ENCODE measurements at places on chromosomes 12 and 14. TPM values are rescaled to one million over a fixed set of nuclear protein-coding genes. Genes with fewer than 3 reads are reported as not detected.
A peak's percentile ranks its signal among the peaks of the same experiment; 100 is the strongest.

- DNase-seq: no peak
These were observed 148.6 kb downstream of the FBXL14 start for GRCh38 chr12:1445807-1446206.

DNA sequence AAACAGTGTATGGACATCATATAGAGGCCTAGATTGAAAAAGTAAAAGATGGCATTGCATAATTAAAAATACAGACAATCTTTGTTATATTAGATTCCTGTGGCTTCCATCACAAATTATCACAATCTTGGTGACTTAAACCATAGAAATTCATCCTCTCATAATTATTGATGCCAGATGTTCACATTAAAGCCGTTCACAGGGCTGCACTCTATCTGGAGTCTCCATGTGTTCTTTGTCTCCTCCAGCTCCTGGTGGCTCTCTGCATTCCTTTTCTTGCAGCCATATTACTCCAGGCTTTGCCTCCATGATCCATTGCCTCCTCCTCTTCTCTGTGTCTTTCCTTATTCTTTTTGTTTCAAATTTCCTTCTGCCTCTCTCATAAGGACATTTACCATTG is 875.7 kb upstream of the USP15 start:
- DNase-seq: no peak

DNA sequence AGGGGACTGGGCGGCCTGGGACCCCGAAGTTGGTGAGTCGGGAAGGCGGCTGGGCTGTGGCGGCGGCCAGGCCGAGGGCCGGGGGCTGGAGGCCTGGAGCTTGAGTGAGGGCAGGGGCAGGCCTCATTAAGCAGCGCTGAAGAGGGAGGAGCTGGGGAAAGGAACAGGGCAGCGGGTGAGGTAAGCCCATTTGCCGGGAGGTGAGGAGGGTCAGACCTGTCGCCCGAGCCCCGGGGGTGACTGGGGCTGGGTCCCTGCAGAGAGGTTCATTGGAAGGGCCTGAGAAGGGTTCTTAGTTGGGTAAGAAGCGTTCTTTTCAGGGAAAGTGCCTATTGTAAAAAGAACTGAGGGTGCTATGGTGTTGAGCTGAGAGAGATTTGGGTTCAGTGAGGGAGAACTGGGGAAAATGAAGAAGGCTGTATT is 441 bp downstream of the RAB5B start:
- DNase-seq: no peak

DNA sequence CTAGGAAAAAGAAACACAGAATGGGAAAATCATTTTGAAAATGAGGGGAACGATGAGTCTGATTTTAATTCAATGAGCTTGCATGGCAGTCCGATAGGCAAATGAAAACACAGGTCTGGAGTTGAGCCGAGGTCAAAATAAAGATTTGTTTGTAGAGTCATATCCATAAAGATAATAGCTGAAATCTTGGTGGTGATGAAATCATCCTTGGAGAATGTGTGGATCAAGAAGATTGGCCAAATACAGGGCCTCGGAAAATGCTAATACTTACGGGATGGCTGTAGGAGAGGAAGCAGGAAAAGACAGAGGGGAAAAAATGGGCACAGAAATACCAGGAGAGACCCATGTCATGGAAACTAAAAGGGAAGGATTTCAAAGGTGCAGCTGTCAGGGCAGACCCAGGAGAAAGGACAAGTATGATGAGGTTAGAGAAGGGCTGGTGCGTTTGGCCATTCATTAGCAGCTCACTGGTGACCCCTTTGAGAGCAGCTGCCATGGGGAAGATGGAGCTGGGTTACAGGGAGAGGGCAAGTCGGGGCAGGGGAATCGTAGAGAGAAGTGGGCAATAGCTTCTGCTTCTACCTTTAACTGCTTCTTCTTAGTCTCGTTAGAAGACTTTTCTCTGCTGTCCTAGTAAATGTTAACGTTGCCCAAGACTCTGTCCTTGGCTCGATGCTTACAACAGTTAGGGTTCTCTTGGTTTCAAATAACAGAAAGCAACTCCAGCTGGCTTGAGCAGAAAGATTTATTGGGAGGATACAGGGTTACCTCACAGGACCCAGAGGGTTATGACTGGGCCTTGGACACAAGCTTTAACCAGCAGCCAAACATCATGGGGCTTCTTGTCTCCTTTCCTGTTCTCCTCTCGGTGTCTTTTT is 161.8 kb downstream of the EFCAB11 start:
- no peak for DNase-seq

GRCh38 chr12:57733928-57734327 is 4.6 kb downstream of the AGAP2 start:
- DNase-seq: no peak

DNA sequence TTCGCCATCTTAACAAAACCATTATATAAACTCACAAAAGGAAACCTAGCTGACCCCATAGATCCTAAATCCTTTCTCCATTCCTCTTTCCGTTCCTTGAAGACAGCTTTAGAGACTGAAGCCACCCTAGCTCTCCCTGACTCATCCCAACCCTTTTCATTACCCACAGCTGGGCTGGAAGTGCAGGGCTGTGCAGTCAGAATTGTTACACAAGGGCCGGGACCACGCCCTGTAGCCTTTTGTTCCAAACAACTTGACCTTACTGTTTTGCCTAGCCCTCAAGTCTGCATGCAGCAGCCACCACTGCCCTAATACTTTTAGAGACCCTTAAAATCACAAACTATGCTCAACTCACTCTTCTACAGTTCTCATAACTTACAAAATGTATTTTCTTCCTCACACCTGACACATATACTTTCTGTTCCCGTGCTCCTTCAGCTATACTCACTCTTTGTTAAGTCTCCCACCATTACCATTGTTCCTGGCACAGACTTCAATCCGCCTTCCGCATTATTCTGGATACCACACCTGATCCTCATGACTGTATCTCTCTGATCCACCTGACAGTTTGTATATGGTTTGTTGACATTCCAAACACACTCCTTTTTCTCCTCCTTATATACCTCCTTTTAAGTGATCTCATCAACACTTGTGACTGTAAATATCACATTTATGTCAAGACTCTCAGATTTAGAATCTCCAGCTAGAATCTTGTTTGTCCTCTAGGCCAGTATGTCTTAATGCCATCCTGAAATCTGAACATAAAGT is 208.7 kb downstream of the KITLG start:
- no peak for DNase-seq

- no peak for DNase-seq
These were observed 84.3 kb downstream of the PLCZ1 start for GRCh38 chr12:18653465-18653864.

GRCh38 chr12:114799574-114800487 is 115.9 kb upstream of the TBX3 start:
- DNase-seq: peak; percentile 81

DNA sequence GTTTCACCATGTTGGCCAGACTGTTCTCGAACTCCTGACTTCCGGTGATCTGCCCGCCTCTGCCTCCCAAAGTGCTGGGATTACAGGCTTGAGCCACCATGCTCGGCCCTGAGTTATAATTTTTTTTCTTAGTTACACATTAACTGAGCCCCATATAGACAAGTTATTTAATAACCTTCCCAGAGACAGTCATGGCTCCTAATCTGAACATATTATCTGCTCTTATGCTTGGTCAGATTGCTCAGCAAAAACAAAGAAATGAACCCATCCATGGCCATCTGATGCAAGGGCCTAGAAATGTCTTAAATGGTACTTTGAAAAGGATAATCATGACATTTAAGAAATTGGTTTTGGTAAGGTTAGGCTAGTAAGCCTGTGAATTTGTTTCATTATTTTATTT is 13.0 kb downstream of the SAMD15 start:
- DNase-seq: no peak

- DNase-seq: no peak
These were observed 90.6 kb upstream of the NUDT4 start for GRCh38 chr12:93287149-93287548.

GRCh38 chr14:99134516-99135046 is 137.4 kb downstream of the BCL11B start:
- no peak for DNase-seq

GRCh38 chr12:41053046-41053445 is 135.1 kb upstream of the PDZRN4 start:
- DNase-seq: no peak

GRCh38 chr12:109714141-109714912 is 702 bp downstream of the FAM222A start:
- peak; percentile 72 for DNase-seq

NELL2 gene
- total RNA-seq: 0.42 TPM

RTN1 gene
- 0.92 TPM for total RNA-seq

AQP6 gene
- total RNA-seq: not detected

SCN8A gene
- total RNA-seq: 0.32 TPM
